ENCODE measurements at places on chromosomes 1 and 21.

DNA sequence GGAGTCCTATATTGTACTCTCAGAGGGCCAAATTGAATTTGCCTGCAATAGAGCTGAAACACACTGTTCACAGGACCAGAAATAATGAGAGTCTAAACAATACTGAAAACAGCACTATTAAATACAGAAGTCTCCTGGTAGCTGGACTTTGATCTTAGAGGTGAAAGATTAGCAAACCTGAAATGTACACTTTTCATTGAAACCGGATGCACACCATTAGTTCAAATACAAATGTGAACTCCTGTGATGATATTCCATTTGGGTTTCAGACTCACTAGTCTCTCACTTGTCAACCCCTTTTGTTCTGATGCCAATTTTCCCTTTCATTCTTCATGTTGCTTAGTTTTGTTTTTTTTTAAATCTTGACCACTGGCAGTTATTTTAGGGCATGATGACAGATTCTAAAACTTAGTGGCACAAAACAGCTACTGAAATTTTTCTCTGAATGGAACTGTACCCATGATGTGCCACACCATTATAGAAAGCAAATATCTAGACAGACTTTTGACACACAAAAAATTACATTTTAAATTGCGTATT is 5.9 kb upstream of the TNFSF4 start:
- DNase-seq, result peak; percentile 41

DNA sequence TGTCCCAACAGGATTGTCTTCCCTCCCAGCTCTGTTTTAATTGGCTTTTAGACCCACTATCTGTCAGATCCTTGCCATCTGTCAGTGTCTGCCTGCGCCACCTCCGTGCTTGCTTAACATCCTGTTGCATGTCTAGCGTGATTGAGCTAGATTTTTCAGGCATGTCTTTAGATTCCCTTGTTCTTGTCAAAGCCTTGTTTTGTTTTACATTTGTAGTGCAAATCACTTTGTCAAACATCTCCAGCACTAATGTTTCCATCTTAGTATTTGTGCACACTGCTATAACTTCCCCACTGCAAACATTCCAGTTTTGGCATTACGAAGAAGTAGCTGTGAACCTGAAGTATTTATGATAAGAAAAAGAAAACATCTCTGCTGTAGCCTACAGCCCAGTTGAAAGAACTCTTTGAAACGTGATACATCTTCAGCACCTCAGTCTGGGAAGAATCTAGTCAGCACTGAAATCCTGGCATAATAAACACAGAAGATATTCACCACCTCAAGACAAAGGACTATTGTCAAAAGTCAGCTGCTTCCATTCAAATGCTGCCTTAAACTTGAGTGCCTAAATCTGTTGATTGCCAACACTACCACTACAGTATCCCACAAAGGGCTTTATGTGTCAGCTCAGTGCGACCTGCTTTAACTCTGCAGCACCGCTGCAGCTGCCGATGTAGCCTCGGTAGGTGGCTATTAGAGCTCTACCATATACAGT is 105.0 kb downstream of the FNBP1L start:
- no peak for DNase-seq

- no peak for DNase-seq
Observed at GRCh38 chr1:30460661-30461060, 262.7 kb downstream of the MATN1 start.

GRCh38 chr1:17338706-17339493 is 30.9 kb downstream of the PADI4 start:
- DNase-seq, result no peak
